ENCODE measurements at places on chromosomes 7 and 10.

DNA sequence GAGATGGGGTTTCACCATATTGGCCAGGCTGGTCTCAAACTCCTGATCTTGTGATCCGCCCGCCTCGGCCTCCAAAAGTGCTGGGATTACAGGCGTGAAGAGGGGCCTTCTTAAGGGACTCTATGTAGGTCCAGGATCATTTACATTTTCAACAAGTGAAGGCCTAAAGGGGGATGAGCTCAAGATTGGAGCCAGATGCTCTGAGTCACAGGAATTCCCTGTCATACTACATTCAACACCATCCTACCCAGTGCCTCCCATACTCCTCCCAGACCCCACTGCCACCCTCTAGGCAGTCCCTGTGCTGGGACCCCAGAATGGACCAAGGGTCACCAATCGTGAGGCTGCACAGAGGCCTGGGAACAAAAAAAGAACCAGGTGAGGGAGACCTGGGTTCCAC, 29.9 kb downstream of the CYTH3 start:
- DNase-seq = no peak

DNA sequence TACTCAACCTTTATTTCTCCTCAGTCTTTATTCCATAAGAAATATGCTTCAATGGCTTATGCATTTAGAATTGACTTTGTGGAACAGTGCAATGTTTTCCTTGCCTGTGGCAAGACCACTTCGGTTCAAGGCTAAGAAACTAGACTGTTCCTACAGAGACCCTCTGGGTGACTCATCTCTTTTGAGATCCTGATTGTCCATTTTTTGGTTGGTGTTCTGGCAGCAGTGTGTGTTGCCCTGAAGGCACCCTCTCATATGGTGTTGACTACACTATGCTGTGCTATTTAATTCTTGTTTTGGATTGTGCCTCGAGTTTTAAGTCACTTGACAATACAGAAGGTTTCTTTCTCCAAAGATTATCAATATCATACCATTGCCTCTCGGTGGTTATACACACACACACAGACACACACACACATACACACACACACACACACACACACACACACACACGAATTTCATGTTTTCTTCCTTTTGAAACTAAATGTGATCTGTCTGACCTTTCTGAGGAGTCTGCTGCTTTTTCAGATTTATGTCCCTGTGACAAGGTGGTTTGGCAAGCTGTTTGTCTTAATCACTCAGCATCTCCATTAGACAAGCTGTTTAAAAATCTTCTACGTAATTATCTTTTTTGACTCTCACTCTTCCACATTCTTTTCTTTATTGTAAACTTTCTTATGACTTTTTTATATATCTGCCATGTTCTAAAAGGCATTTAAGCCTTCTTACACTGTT, 187.2 kb downstream of the VTI1A start:
- DNase-seq = no peak

GRCh38 chr7:124781907-124782734, 16.5 kb upstream of the GPR37 start:
- DNase-seq = no peak

DNA sequence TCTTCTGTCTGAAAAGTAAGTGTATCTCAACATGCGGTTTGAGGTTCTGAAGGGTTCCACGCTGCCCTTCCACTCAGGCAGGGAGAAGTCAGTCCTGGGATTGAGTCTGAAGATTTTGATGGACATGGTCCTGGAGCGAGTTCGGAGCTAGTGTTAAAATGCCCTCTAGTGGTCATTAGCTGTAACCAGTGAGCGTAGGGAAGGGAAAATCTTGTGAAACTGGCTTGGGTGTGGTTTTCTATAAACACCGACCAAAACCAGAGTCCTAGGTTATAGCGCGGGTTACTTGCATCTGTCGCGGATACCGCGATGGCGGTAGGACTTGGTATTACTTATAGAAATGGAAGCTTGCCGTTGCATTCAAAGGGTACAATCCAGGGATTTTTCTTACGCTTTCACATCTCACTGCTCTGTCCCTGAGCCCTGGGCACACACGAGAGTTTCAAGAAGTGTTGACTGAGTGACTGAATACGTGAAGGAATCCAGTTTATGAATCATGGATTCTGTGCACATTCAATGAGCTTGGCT, 348.2 kb upstream of the C7orf33 start:
- no peak for DNase-seq

- peak; percentile 5 for DNase-seq
These were observed 662 bp downstream of the DNAJC2 start for GRCh38 chr7:103343758-103344452.

DNA sequence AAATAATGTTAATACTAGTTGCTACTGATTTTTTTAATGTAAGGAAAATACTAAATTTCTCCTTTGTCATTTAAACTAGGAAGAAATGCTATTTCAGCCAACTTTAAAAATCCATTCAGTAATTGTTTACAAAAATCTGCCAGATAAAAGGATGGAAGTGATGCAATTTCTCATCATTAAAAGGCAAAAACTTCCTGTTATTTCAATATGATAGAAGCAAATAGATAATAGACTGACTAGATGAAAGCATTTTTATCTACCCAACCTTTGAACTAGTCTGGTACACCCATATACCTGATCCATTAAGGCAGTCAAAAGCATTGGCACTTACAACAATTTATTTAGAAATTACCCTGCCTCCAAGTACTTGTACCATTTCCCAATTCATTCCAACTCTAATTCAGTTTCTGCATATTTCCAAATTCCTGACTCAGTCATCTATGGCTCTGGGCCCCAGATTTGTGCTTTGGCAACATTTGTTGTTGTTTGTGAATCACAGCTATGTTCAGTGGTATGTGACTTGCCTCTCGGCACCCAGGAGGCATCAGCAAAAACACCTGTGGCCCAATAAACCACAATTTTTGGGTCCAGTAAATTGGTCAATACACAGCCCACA, 482.6 kb upstream of the SEMA3A start:
- no peak for DNase-seq

DNA sequence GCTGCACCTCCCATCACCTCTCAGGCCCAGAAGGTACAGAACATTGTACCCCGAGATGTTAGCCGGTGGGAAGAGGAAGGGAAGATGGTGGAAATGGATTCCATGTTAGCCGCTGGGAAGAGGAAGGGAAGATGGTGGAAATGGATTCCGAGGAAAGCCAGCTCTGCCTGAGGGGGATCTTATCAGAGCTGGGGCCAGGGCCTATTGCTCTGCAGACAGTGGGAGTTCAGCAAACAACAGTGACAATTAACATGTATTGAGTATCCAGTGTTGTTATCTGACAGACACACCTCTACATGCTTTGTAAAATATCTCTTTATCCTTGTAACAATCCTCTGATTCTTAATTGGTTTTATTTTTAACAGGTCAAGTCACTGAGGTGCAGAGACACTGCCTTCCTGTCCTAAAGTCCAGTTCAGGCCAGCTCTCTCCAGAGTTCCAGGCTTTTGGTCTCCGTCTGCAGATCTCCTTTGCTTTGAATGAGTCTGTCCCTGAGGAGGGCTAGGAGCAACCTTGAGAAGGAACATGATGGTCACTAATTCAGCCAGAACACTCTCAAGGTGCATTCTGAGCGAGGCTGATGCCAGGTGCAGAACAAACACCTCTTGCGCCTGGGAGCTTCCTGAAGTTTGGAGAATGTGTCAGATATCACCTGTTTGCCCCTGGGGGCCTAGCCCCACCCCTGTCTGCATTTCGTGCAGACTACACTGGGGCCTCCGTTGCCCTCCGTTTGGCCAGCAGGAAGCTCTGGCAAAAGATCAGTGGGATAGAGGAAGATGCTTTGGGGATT, 82.4 kb upstream of the PODXL start:
- DNase-seq = no peak

GRCh38 chr7:101163279-101164070, 1.9 kb downstream of the VGF start:
- no peak for DNase-seq

DNA sequence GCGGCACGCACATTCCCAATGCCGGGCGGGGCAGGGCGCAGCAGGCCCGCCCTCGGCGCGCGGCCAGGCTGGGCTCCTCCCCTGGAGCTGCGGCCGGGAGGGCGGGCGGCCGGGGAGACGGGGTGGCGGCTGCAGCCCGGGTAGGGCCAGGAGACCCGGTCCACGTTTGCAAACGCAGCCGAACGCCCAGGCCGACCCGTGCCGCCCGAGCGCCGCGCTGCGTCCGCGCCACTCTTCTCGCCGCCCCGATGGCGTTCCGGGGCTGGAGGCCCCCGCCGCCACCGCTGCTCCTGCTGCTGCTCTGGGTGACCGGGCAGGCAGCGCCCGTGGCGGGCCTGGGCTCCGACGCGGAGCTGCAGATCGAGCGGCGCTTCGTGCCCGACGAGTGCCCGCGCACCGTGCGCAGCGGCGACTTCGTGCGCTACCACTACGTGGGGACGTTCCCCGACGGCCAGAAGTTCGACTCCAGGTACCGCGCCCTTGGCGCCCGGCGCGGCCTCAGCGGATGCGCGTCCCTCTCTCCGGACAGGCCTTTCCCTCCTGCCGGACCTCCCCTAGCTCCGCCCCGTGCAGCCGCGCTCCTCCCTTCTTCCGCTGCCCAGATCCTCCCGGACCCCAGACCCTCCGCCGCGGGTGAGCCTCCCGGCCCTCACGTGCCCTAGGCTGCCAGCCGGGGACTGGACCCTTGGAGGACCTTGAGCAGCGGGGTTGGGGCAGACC, at the start of gene FKBP9:
FKBP9 (plus strand) TSS at position 115 of the 720 bp plus-strand sequence; CDS start at position 249, 134 bp downstream.
- DNase-seq = no peak

GRCh38 chr7:16644636-16645592, 640 bp downstream of the ANKMY2 start:
- peak; percentile 41 for DNase-seq

DNA sequence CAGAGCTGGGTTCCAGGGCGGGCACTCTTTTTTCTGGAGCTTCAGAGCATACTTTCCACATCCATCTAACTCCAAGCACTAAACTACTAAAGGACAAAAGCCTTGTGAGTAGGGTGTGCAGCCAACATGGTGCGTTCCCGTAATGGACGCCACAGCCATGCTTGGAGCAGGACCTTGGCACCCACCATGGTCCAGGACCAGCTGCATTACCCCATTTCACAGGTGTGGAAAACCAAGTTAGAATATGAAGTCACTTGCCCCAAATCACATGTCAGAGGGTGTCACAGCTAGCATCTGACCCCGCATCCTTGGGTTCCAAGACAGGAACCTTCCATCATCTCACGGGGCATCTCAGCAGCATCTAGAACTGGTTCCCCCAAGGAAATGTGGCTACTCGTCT, 112.4 kb downstream of the SMURF1 start:
- no peak for DNase-seq

GRCh38 chr10:32629910-32630309, 184.0 kb downstream of the CCDC7 start:
- no peak for DNase-seq

GRCh38 chr7:77439572-77439971, 23.4 kb upstream of the GSAP start:
- DNase-seq = no peak

- DNase-seq = no peak
These were observed 285.2 kb downstream of the ZNF248 start for GRCh38 chr10:37572206-37572605.

DNA sequence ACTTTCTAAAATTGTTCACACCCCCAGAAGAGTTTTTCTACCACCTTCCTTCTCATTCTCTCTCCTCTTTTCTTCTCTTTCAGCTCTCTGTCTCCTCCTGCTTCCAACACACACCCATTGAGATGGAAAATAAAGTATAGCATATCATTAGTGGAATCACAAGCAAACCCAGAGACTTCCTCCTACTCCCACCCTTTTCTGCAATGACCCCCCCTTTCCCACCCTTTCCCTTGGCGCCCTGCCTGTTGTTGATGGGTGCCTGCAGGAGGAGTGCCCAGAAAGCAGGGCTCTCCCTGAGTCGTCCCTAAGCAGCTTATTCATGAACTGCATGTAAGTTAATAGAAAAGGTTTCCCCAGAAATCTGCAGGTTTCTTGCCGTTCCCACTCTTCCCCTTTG, 300.0 kb downstream of the PLXNA4 start:
- no peak for DNase-seq

GRCh38 chr10:32954545-32955298, 3.3 kb downstream of the ITGB1 start:
- DNase-seq = no peak

DNA sequence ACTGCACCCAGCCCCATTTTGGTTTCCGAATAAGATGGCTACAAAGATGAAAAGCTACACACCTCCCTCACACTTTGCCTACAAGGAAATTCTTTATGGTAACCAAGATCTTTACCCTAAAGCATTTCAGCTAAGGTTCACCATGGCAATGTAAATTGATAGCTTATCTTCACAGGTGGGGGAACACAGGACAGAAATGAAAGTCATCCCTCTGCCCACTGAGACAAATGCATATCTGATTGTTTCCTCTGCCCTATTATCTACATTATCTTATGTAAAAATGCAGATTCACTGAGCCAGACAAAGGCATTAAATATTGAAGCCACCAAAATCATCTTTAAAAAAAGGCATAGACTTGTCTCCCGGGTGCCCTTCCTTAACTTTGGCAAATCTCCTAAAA, 3.2 kb upstream of the TMEM139 start:
- DNase-seq = no peak

GRCh38 chr7:23893942-23894891, 184.2 kb downstream of the STK31 start:
- no peak for DNase-seq

DNA sequence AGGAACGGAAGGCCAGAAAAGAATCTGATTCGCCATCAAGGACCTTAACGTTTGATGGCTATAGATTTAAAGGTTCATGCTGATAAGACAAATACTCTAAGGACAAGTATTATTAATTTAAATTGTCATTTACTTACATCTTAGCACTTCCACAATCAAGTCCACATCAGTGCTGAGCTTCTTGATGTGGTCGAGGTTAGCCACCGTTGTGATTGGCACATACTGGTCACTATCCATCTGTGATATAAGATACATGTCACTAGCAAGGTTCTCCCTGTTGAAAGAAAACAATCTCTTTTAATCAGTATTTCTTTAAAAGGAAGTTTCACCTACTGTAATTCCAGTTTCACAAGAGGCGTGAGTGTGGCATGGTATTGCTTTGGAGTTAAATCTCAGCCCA, 88.7 kb downstream of the LARP4B start:
- no peak for DNase-seq

- no peak for DNase-seq
These were observed 26.5 kb upstream of the TMEM229A start for GRCh38 chr7:124059375-124059774.

DNA sequence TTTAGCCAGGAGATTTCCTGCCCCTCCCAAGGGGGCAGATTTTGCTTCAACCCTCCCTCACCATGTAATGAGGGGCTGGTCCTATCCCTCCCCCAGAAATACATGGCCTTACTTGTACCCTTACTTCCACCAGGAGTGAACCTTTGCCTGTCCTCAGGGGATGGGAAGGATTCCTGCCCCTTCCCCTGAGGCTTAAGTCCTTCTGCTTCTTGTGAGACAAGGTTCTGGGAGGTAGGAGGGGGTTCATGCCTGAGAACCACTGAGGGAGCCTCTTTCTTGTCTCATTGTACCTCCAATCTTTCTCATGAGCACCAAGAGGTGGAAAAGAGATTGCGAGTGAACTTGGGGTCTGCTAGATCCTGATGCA, 19.5 kb upstream of the MUC3A start:
- no peak for DNase-seq

GRCh38 chr10:36765782-36766414, 359.5 kb upstream of the ANKRD30A start:
- DNase-seq = no peak

Data from activated T-helper 1 cell treated with Interleukin-2 at 50 U/mL for 16 hours (primary cell).